GM13977 (cell line): ENCODE measurements at places on chromosomes 16 and 17.

DNA sequence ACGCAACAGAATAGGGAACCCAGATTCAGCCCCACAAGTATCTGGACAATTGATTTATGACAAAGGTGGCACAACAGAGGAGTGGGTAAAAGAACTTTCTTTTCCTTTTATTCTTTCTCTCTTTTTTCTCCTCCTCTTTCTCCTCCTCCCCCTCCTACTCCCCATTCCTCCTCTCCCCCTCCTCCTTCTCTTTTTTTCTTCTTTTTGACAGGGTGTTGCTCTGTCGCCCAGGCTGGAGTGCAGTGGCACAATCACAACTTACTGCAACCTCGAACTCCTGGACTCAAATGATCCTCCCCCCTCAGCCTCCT lies 16.1 kb downstream of the GNGT2 start:
- no peak for DNase-seq

GRCh38 chr16:8852534-8852933 lies 16.3 kb downstream of the CARHSP1 start:
- DNase-seq, result no peak

DNA sequence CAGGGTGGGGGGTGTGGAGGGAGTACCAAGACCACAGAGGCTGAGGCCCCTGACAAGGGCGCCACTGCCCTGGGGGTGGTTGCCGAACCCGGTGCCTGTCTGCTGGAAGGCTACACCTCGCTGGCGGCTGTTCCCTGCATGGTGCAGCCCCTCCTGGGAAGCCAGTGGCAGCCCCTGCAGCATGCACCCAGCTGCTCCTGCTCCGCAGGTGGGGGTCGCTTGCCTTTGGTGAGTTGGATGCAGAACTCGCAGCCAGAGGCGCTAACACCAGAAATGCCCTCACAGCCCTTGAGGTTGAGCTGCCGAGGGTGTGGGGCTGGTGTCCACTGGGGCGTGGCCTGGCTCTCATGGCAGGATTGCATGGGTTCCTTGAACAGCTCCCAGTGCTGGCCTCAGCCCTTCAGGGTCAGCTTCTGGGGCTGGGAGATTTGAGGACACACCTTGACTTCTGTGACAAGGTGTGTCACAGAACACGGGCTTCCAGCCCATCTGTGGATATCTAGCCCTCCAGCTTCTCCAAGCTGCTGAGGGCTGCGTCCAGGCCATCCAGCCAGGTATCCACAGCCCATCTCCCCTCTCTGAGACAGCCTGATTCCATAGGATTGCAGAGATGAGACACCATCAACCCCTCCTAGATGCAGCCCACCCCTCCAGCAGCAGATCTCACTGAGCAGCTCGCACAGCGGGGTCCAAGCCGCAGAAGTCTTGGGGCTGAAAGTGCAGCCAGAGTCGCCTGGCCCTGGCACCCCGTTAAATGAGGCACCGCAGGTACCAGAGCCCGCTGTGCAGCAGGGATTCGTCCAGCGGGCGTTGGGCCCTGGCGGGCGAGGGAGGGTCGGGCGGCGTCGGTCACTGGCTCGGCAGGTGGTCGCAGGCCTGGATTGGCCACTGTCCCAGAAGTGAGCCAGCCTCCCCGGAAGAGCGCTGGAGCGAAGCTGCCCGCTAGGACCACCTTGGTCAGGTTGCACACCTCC lies 586.3 kb downstream of the KCNJ18 start:
- DNase-seq, result no peak

DNA sequence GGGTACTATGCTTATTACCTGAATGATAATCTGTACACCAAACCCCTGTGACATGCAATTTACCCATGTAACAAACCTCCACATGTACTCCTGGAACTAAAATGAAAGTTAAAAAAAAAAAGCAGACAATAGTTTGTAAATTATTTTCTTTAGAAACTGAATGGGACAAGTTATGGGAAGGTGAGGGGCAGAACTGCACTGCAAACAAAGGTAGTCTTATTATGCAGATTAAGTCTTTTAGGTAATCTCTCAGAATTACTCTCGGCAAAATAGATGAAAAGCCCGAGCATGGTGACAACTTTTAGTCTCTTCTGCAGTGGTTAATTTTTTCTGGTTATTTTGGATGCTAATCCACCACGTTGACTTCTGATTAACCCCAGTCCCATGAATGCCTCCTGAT lies 25.5 kb downstream of the LDAF1 start:
- DNase-seq, result no peak

DNA sequence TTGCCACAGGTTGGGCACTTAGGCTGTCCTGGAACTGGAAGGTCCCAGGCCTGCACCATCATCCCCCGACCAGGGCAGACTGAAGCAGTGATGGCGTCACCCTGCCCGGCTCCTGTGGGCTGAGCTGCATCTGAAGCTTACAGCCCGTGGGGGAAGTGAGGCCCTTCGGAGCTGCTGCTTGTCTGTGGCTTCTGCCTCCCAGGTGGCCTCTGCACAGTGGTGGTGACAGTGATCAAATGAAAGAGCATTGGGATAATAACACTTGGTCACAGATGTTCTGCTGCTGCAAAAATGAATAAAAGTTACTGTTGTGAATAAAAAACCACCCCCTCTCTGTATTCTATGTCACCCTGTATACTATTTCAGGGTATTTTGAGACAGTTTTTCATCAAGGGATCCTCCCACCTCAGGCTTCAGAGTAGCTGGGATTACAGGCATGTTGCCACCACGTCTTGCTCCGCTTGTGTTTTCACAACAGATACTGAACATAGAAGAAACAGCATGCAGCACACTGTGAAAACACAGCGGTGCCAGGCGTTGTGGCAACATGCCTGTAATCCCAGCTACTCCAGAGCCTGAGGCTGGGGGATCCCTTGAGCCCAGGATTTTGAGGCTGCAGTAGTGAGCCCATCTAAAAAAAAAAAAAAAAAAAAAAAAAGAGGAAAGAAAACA lies 165.0 kb downstream of the LGALS9B start:
- DNase-seq, result no peak

DNA sequence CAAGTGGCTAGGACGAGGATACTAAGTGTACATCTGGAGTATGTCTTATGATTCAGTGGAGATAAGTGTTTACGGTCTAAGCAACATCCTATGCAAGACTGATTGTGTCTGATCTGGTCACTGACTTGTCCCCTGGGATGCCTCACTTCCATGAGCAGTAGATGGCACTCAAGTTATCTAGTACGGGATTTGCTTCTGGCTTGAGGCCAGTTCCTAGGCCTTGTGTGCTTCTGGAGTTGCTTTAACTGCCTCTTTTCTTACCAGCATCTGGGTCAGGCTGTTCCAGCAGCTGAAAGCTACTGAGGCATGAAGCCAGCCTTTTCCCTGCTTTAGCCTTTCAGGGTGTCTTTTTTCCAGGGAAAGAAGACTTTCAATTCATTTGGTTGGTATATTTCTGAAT lies 23.0 kb downstream of the SUPT6H start:
- no peak for DNase-seq

- no peak for DNase-seq
Measured at GRCh38 chr16:87586201-87586782, 16.0 kb upstream of the JPH3 start.

- no peak for DNase-seq
Measured at GRCh38 chr16:4733211-4733742, 794 bp downstream of the ANKS3 start.

DNA sequence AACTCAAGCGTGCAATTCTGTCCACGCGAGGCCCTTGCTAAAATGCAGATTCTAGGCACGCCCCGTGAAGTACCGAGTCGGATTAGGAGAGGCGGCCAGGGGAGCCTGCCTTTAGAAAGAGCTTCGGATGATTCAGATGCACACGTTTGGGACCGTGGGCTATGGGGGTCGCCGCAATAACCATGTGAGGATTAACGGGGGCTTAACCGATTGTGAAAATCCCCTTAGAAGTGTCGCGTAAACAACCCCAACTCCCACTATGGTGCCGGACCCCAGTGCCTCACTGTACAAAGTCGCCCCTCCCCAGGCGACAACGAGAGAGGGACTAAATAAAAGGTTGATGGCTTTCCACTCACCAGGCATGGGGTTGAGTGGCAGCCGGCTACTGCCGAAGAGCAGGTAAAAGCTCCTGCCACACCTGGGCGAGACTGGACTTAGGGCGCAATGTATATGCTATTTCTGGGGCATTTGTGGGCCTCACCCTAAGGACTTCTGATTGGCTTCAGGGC lies 635 bp upstream of the SP2 start:
- no peak for DNase-seq

DNA sequence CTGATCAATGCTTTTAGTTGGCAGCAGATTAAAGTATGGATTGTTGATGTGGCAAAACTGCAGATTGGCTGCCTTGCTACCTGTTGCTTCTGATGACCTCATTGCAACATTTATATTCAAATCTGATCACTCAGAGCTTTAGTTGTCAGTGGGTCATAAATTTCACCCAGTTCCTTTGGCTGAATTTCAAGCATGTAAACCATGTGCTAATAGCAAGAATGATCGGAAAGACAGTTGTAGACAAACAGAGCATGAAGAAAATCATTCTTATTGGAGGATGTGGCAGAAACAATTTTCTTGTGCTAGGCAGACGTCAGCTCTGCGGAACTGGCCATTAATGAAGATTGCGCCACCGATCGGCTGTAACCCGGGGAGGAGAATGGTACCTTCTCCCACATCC lies 346.6 kb upstream of the EEF2KMT start:
- DNase-seq, result no peak

- DNase-seq, result no peak
Measured at GRCh38 chr16:886084-886543, 84.7 kb downstream of the LMF1 start.
